Suprapubic skin (tissue), 4 donors: ENCODE measurements at places on chromosomes 6 and 20. TPM values are rescaled to one million over a fixed set of nuclear protein-coding genes. Genes with fewer than 3 reads are reported as not detected.

DNA sequence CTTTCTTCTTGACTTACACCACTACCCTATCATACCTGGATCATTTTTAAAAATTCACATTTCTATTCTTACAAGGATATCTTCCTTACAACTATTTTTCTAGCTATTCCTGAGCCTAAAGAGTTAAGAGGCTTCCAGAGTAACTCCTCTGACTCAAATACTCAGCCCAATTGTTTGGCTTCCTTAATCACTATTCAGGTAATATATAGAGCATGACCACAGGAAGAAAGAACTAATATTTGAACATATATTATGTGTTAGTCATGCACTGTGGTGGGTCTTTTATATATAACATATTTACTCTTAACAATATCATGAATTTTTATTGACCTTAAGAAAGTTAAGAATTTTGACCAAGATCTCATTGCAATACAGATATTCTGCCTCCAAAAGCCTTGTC lies 42.0 kb upstream of the ID4 start:
- no peaks in the 10 kb centered on the region for H3K36me3 ChIP-seq
- no peak for DNase-seq
- no peaks in the 10 kb centered on the region for H3K27me3 ChIP-seq
- no peak overlapping the region for H3K27ac ChIP-seq

The MEI4 gene
- total RNA-seq = not detected

- no peak overlapping the region for H3K27ac ChIP-seq
- no peak overlapping the region for H3K4me3 ChIP-seq
Observed at GRCh38 chr6:37347670-37348111, 6.1 kb upstream of the RNF8 start.

The PAX1 gene
- not detected for total RNA-seq

GRCh38 chr20:15812696-15813095 lies 760.6 kb downstream of the KIF16B start:
- H3K4me3 ChIP-seq = no peak overlapping the region
- DNase-seq = no peak
- H3K4me1 ChIP-seq = no peaks in the 10 kb centered on the region
- H3K36me3 ChIP-seq = no peaks in the 10 kb centered on the region

GRCh38 chr20:4470375-4470774 lies 251.3 kb upstream of the PRND start:
- no peak overlapping the region for H3K27ac ChIP-seq
- H3K27me3 ChIP-seq = no peaks in the 10 kb centered on the region
- no peak for DNase-seq

- DNase-seq = no peak
- no peaks in the 10 kb centered on the region for H3K36me3 ChIP-seq
- H3K27ac ChIP-seq = no peak overlapping the region
- no peaks in the 10 kb centered on the region for H3K4me1 ChIP-seq
- H3K27me3 ChIP-seq = no peaks in the 10 kb centered on the region
Observed at GRCh38 chr6:42704937-42705374, 17.4 kb downstream of the PRPH2 start.

DNA sequence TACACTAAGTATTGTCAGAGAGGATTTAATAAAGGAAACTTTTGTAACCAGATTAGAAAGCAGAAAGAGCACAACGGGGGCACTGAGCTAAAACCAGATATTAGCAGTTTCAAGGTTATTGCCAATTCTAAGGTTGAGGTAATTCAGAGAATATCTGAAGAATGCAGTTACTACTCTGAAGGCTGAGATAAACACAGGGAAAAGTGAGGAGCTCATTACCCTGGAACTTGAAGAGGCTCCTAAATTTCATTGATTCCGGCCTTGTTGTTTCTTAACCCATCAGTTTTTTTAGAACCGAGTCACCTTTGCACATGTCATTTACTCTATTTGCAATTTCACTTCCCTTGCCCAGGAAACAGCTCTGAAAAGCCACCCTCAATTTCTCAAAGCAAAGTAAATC lies 72.4 kb upstream of the BTBD3 start:
- H3K36me3 ChIP-seq = no peaks in the 10 kb centered on the region
- no peak overlapping the region for H3K27ac ChIP-seq
- peaks cover 5% of the 10 kb centered on the region for H3K4me1 ChIP-seq
- no peak for DNase-seq
